Activated CD8-positive, alpha-beta memory T cell treated with anti-CD3 and anti-CD28 coated beads, Interleukin-2, amount 10 ng/mL, durations not matched to agents 7 days and 5 days (primary cell): ENCODE measurements at places on chromosomes 7 and 10. TPM values are rescaled to one million over a fixed set of nuclear protein-coding genes. Genes with fewer than 3 reads are reported as not detected.

- no peak for DNase-seq
Measured at GRCh38 chr7:44275957-44276570, 49.3 kb downstream of the CAMK2B start.

DNA sequence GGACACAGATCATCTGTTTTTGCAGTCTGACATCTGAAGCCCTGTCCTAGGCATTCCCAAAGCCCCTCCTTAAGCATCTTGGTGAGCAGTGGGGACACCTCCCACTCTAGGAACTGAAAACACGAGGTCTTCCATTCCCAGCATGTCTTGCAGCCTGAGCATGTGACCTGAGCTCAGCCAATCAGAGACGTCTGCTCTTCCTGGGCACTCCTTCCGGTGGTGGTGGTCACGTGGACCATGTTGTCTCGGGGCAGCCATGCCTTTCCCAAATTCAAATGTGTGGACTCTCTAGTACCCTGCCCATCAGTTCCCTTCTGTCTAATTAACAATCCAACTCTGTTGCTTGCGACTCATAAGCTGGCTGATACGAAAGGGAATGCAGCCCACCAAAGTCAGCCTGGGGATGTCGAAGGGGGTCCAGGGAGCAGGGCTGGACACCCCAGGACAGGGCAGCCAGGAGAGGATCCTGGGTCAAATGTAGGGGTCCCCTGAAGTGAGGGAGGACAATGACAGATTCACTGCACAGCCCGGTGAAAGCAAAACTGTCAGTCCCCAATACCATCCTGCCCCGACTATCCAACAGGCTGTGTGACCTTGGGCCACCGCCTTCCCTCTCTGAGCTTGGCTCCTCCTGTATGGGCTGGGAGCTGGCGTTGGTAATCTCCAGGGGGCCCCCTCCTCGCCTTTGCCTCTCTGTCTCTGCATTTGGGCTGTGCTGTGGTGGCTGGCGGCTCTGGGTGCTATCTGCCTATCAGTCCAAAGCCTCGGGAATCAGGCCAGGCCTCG is 57.4 kb upstream of the BAIAP2L1 start:
- no peak for DNase-seq

GRCh38 chr10:103144041-103144440 is 49.0 kb downstream of the NT5C2 start:
- no peak for DNase-seq

DNA sequence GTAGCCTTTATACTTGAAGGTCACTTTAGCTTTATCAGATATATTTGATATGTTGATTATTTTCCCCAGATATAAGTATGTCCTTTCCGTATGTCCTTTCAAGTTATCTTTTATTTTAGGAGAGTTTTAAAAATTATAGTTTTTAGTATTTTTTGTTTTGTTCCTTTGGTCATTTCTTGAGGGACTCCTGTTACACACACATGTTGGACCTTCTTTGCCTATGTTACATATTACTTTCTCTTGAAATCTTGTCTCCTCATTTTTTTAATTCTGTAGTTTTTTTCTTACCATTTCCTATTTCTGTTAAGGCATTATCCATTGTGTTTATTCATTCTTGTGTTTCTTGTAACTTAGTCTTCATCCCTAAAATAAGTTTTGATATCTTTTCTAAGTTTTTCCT is 23.9 kb downstream of the GLCCI1 start:
- DNase-seq = no peak

DNA sequence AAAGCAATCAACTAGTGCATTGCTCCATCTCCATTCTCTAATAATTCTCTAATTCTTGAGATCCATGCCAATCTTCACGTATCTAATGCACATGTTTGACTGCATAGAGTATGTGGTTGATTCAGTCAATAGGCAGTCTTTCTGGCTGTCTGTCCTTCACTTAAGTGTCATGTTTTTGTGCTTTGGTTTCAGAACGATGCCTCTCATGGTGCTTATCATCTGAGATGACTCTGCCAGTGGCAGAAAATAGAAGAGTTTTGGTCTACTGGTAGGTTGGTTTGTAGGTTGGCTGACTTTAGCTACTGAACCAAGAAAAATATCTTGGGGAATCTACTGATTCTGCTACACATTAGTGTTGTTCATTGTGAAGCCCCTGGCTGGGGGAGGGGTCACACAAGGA is 364.2 kb downstream of the SFMBT2 start:
- DNase-seq = peak; percentile 50

GRCh38 chr10:13335881-13336280 is 12.2 kb downstream of the SEPHS1 start:
- DNase-seq = no peak

DNA sequence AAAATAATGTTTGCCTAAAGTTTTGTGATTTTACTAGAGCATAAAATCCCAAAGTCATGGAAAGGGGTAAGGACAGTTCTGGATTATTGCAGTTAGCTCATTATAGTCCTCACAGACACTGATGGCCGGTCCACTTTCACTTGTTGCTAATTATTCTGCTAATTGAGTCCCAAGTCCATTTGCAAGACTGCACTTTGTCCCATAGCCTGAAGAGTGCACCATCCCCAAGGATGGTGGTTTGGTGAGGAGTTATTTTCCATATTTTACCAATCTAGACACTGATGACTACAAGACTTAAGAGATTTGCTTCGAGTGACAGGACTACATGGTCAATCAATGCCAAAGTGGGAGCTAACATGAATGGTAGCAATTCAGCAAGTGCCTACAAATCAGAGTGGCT is 181.8 kb upstream of the CACNA2D1 start:
- DNase-seq = no peak

DNA sequence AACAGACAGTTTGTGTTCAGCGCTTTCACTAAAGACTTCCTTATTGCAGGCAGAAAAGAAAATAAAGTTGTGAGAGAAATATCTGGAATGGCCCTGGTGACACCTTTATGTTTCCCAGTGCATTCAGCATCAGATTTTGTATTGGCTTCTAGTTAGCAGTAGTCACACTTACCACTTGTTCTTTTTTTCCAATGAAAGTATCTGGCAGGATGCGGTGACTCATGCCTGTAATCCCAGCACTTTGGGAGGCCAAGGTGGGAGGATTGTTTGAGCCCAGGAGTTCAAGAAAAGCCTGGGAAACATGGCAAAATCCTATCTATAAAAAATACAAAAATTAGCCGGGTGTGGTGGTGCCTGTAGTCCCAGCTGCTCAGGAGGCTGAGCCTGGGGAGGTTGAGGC is 649.6 kb downstream of the LRMDA start:
- no peak for DNase-seq

DNA sequence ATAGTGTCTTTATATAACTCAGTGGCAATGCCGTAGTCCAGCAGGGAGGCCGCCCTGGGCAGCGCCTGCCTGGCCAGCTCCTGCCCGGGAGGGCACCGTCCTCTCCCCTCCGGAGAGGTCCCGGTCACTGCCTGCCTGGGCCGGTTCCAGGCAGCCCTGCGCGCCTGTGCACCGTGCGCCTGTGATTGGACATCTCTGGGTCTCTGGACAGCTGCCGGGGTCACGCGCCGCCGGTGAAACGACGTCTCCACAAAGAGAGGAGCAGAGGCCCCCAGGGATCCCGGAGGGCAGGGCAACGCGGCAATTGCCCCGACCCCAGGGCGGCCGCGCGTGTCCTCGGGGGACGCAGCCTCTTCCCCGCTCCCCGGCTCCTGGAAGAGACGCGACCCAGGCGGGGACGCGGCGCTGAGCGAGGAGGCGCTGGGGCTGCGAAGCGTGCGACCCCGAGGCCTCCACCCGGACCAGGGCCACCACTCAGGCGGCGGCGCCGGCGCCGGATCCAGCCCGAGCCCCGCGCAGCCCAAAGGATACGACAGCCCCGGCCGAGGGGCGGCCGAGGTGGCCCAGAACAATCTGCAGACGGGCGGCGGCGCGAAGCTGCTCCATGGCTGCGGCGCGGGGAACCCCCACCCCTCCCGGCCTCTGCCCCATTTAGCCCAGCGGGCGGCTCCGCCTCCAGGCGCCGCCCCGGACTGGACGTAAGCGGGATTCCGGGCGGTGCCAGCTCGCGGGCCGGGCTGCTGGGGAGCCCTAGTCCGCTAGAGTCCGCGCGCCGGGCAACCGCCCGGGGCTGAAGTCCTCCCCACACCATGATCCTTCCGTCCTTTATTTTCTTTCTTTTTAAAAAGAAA is at the start of gene PHYH:
TSS of gene PHYH (minus strand) at position 628 of the 851 bp plus-strand sequence. CDS start at position 606, 22 bp downstream.
- DNase-seq = peak; percentile 84

- DNase-seq = no peak
Measured at GRCh38 chr7:46934198-46934825, 647.6 kb downstream of the TNS3 start.

- no peak for DNase-seq
Measured at GRCh38 chr10:80392250-80392649, 16.1 kb upstream of the PRXL2A start.

- no peak for DNase-seq
Measured at GRCh38 chr10:88459530-88459929, 123.6 kb downstream of the RNLS start.

- no peak for DNase-seq
Measured at GRCh38 chr10:42476101-42476500, 162.3 kb downstream of the ZNF33B start.

GRCh38 chr10:2049560-2049959 is 312.2 kb upstream of the ADARB2 start:
- no peak for DNase-seq

- DNase-seq = peak; percentile 45
Measured at GRCh38 chr10:71285180-71285545, 33.9 kb upstream of the SLC29A3 start.

DNA sequence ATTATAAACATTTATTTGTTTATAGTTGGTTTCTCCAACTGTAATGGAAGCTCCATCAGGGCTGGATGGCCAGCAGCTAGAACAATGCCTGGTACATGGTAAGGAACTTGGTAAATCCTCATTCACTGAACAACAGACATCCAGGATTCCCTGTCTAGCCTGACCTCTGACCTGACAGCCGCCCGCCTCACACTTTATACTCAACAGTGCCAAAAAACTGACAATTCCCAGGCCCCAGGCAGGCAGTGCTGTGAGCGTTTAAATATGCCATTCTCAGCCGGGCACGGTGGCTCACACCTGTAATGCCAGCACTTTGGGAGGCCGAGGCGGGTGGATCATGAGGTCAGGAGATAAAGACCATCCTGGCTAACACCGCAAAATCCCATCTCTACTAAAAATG is 55.9 kb downstream of the RSU1 start:
- no peak for DNase-seq

GRCh38 chr7:95470452-95470851 is 15.3 kb upstream of the ASB4 start:
- no peak for DNase-seq

DNA sequence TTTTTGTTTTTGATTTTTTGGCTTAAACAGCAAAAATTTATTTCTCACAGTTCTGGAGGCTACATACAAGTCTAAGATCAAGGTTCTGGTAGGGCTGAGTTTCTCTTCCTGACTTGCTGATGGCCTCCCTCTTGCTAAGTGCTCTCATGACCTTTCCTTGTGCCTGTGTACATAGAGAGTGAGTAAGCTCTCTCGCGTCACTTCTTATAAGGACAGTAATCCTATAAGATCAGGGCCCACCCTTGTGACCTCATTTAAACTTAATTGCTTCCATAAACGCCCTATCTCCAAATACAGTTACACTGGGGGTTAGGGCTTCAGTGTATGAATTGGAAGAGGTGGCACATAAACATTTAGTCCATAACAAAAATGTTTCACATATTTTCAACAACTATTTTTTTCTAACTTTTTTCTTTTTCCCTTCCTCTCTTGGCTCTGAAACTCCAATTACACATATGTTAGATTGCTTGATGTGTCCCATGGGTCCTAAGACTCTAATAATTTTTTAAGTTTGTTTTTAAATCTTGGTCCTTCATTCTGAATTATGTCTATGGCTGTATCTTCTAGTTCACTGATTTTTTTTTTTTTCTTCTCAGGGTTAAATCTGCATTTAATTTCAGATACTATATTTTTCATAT is 149.8 kb downstream of the HBP1 start:
- no peak for DNase-seq

GRCh38 chr7:17227766-17228490 is 70.5 kb upstream of the AHR start:
- DNase-seq = no peak

DNA sequence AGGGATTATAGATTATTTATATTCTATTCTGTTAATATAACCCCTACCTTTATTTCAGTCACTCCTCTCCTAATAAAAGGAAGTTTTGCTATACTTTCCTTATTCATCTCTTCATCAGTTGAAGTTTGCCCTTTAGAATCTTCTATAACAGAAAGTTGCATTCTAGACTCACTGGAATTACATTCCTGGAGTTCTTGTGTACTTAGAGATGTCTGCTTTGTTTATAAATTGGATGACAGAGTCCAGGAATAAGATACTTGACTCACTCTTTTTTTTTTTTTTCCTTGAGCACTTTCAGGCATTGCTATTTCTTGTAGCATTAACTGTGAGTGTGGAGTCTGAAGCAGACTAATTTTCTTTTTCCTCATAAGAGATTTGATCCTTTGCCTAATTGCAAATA is 640.8 kb downstream of the XPNPEP1 start:
- no peak for DNase-seq

- DNase-seq = no peak
Measured at GRCh38 chr10:79431891-79432831, 13.3 kb downstream of the ZCCHC24 start.

DNA sequence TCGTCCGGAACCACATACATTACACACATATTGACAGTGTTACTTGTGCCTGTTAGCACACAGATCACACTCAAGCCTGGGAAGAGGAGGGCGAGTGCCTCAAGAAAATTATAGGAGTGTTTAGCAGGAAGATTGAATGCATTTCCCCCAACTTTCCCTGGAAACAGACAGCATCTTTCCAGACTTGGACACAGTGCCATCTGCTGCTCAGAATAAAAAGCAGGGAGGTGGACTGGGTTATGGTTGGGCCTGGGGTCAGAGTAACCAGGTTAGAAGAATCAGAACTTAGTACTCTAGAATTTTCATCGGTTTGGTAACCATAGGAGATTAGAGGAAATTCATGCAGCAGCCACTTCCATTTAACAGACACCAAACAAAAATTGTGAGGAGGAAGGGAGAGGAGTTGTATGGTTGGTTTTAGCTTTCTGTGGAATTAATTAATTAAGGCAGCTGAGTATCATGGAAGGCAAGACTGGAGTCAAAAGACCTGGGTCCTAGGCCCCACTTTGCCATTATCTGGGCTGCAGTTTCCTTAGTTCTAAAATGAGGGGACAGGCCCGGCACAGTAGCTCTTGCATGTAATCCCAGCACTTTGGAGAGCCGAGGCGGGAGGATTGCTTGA is 43.4 kb upstream of the OPTN start:
- DNase-seq = no peak

Gene BBS9
- 10.2 TPM for total RNA-seq

Gene PAOX
- total RNA-seq = 6.0 TPM

Gene LDB3
- 0.05 TPM for total RNA-seq

Gene AKR1C2
- total RNA-seq = not detected

Gene ABCC2
- 0.85 TPM for total RNA-seq

Gene NFE2L3
- total RNA-seq = 44.4 TPM

Gene OPALIN
- total RNA-seq = not detected

Gene PLEKHS1
- not detected for total RNA-seq

Gene TAS2R3
- total RNA-seq = 0.70 TPM

Gene ABCB1
- total RNA-seq = 15.1 TPM

Gene MMP21
- total RNA-seq = not detected

Gene POMZP3
- total RNA-seq = 11.6 TPM
